ENCODE measurements at places on chromosomes 16 and 17. TPM values are rescaled to one million over a fixed set of nuclear protein-coding genes. Genes with fewer than 3 reads are reported as not detected.

DNA sequence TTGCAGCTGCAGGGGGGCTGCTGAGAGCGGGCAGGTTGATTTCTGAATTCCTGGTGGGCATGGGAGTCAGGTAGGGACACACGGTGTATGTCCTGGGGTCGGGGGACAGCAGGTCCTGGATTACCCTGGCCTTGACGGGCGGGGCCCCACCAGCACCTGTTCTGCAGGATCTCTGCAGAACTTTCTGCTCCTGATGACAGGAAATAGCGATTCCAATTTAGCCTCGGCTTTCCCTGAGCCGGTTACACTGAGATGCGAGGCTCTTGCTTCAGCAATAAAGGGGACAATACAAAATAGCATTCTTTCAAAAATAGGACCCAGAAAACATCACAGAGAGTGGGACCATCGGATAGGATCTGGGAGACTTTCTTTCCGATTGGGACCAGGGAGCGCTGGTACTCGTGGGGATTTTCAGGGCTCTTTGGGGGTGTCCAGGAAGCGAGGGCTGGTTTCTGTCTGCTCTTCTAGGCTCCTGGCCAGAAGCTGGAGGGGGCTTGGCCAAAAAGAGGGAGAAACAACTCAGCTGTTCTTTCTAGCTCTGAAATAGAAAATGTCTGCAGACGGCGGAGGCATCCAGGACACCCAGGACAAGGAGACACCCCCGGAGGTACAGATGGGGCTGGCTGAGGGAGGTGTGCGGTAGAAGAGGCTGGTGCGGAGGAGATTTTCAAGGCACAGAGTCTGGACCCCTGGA lies 642 bp downstream of the ZNF205 start:
- H3K27ac ChIP-seq: peak overlapping the region; percentile 86
- no peak for DNase-seq
- H3K4me3 ChIP-seq: peak overlapping the region; percentile 93
- H3K36me3 ChIP-seq: no peaks in the 10 kb centered on the region
- no peaks in the 10 kb centered on the region for H3K27me3 ChIP-seq

The BRD7 gene
- 88.6 TPM for total RNA-seq

The CPHXL2 gene
- not detected for total RNA-seq

The SLC9A5 gene
- 1.0 TPM for total RNA-seq

GRCh38 chr17:58330538-58330996 lies 2.0 kb upstream of the TSPOAP1 start:
- H3K36me3 ChIP-seq: no peaks in the 10 kb centered on the region
- no peak for DNase-seq
- H3K27ac ChIP-seq: no peak overlapping the region
- peaks cover 13% of the 10 kb centered on the region for H3K27me3 ChIP-seq

DNA sequence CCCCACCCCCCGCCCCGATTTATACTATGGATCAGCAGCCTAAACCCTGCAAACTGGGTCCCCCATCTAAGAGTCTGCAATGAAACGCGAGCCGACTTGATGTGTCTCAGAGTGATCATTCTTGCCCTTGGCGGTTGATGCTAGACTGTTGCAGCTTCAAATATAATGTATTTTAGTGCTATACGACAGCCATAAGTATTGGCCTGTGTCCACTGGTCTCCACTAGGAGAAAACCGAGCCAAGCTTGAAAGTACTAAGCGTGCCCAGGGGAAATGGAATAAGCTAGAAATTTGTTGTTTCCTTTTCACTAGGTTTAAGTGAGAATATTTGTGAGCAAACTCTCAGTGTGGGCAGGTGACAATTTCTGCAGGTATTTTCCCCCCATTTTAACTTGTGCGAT lies 711.2 kb downstream of the MAF start:
- no peaks in the 10 kb centered on the region for H3K36me3 ChIP-seq
- H3K4me1 ChIP-seq: peaks cover 4% of the 10 kb centered on the region
- no peak overlapping the region for H3K4me3 ChIP-seq
- H3K27ac ChIP-seq: no peak overlapping the region

The SPHK1 gene
- 26.8 TPM for total RNA-seq

The NTN1 gene
- 17.4 TPM for total RNA-seq

- peaks cover 18% of the 10 kb centered on the region for H3K4me1 ChIP-seq
- H3K36me3 ChIP-seq: no peaks in the 10 kb centered on the region
Measured at GRCh38 chr17:1643293-1643998, 2.1 kb downstream of the SCARF1 start.

DNA sequence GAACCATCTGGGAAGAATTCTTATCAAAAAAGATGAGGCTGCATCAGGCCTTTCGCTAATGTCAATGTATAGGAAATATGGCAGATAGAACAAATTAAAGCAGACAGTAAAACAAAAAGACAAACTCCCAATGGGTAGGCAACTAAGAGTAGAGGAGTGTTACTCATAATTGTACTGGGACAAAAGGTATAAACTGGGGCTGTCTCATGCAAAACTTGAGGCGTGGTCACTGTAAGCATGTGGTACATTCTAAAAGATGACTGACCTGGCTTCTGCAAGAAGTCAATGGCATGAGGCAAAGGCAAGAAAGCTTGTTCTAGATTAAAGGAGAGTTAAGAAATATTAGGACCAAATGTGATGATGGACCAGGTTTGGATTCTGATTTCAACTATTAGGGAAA lies 26.7 kb downstream of the SMIM36 start:
- H3K4me1 ChIP-seq: peaks cover 10% of the 10 kb centered on the region
- no peak overlapping the region for H3K27ac ChIP-seq
- no peaks in the 10 kb centered on the region for H3K36me3 ChIP-seq
- no peak for DNase-seq
- H3K4me3 ChIP-seq: no peak overlapping the region

DNA sequence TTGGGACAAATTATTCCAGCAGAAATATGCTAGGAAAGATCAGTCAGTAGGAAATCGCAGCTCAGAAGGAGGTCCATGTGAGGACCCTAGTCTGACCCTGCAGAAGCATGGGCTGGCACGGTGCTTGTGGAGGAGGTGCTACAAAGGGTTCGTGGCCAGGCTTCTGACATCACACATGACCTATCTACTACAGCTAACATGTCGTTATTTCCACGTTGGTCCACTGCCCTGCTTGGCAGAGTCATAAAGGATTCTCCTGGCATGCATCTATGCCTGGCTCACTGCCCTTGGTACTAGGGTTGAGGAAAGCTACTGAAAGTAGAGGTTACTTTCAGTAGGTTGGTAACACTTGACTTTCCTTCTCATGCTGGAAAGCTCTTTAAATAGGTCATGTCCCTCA lies 118.1 kb upstream of the SHISA6 start:
- no peaks in the 10 kb centered on the region for H3K36me3 ChIP-seq
- peaks cover 21% of the 10 kb centered on the region for H3K27me3 ChIP-seq
- H3K27ac ChIP-seq: no peak overlapping the region
- H3K4me3 ChIP-seq: no peak overlapping the region

- DNase-seq: no peak
- H3K27me3 ChIP-seq: peaks cover 21% of the 10 kb centered on the region
- no peak overlapping the region for H3K4me3 ChIP-seq
- no peaks in the 10 kb centered on the region for H3K36me3 ChIP-seq
- H3K4me1 ChIP-seq: no peaks in the 10 kb centered on the region
Measured at GRCh38 chr17:14845591-14846281, 419.4 kb downstream of the PMP22 start.

DNA sequence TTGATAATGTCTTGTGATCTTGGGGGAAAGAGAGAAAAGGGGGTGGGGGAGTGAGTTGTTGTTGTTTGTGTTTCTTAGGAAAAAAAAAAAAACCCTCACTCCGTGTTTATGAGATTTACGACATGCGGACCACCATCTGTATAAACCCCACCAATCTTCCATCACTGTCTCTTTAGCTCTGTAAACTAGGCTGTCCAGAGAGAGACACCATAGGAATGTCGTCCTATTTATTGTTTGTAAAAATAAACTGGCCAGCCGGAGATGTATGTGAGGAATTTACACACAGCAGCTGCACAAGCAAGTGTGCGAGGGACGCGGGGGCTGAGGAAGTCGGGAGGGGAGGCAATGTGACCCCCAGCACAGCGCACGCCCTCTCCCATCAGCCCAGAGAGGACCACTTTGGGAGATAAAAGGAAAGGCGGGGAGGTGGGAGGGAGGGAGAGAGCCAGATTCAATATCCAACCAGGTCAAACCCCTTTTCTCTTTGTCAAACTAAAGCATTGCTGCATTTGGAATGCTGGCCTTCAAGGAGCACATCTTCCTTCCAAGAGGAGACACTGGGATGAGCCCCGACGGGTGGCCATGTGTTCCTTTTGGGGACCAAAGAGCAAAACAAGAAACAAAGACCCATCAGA lies 136.2 kb upstream of the SALL1 start:
- no peaks in the 10 kb centered on the region for H3K36me3 ChIP-seq
- H3K4me3 ChIP-seq: no peak overlapping the region
- H3K27ac ChIP-seq: no peak overlapping the region
- DNase-seq: no peak
- H3K4me1 ChIP-seq: no peaks in the 10 kb centered on the region

GRCh38 chr16:84907575-84907974 lies 87.8 kb downstream of the CRISPLD2 start:
- DNase-seq: no peak
- peaks cover 4% of the 10 kb centered on the region for H3K4me1 ChIP-seq
- H3K4me3 ChIP-seq: no peak overlapping the region
- no peaks in the 10 kb centered on the region for H3K27me3 ChIP-seq
